GF-D8 (cell line): ENCODE measurements at places on chromosomes 7 and 10.

DNA sequence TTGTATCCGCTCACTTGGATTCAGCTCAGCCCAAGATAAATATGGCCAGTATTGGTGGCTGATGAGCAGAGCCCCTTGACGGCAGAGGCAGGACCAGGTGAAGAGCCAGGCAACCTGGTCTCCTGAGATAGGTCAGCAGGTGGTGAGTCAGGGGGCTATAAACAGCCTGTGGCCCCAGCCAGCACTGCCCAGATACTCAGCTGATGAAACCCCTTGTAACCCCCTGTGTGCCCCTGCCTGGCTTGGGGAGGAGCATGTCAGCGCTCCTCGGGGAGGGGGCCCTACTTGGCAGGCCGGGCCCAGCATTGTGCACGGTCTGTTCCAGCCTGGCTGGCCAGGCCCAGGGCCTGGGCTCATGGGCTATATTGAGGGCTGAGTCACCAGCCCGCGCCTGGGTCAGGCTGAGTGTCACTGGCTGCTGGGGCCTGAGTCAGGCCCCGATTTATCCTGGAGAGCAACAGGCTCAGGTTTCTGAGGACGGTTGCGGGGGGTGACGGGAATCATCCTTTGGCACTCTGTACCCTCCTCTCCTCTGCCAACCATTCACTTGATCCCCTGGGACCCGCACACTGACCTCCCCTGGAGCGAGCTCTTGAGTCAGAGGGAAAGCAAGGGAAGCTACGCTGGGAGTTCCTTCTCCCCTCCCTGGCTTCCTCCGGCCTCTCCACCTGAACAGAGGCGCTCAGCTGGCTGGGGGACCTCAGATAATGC, 2.8 kb upstream of the FLNC start:
- no peak for DNase-seq

GRCh38 chr10:68792115-68792514, 35.2 kb upstream of the STOX1 start:
- no peak for DNase-seq

DNA sequence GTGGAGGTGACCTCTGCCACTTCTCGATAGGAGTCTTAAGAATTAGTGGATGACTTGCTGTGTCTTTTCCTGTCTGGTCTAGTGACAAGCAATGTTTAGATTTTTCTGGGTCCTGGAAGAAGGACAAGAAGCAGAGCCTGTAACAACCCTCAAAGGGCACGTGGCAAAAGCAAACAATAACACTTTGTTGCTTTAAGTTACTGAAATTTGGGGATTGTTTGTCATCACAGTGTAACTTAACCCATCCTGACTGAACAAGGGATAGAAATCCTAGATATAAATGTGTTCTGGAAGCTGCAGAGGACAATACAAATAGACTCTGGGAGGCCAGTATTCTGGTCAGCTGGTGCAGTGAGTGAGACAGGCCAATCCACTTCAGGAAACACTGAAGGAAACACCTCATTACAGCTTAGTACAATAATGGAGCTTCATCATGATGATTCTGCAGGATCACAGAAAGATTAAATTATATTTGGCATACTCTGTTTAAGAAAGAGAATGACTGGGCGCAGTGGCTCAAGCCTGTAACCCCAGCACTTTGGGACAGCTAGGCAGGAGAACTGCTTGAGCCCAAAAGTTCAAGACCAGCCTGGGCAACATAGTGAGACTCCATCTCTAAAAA, 23.3 kb downstream of the ENKUR start:
- no peak for DNase-seq

- DNase-seq, result peak; percentile 59
These were observed 7.2 kb downstream of the C10orf90 start for GRCh38 chr10:126663328-126663727.

DNA sequence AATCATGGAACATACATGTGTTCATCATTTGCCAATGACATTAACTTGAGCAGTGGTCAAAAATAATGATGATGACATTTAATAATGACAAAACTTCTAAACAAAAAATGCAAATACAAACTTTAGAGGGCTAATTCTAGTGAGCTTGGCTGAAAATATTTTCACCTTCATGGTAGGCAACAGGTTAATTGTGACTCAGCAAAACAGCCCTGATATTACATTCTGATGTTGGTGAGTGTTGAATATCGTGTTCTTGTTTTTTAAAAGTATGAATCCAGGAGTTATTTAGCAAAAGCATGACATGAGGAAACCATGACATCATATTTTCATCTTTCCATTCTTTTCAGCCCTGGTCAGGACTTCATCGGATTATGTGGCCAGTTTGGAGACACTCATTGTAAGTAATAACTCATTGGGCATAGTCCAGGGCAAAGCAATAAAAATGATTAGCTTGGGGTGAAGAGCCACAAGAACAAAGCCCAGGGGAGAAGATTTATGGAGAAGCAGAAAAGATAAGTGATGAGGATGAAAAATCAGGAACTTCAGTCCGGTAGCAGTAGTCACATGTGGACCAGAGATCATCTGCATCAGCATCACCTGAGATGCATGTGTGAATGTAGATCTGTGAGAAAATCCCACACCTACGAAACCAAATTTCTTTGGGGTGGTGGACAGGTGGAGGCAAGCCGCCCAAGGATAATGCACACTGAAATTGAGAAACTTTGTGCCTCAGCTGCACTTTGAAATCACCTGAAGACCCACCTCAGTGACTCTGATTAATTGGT, 46.8 kb upstream of the PRKAR2B start:
- no peak for DNase-seq

DNA sequence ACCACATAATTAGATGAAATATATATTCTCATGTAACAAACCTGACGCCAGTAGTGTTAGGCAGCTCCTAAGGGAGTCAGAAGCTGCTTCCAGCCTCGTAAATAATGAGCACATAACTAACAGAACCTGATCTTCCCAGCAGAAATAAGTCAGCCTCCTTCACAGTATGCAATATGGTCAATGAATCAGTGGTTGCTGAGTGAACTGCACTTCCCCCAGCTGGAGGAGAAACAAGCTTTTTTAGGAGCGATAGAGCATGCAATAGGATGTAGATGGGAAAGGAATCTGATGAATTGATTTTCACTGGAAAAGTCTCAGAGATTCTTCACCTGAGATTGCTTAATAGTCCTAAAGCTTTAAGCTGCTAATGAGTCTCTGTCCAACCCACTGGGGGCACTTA, 337.2 kb upstream of the LRGUK start:
- DNase-seq, result no peak

- DNase-seq, result peak; percentile 39
These were observed 10.9 kb upstream of the GDF2 start for GRCh38 chr10:47311193-47311931.

- DNase-seq, result peak; percentile 52
These were observed 8.2 kb downstream of the COL26A1 start for GRCh38 chr7:101370836-101371235.

GRCh38 chr10:102837230-102837721, at the start of gene CYP17A1:
TSS of gene CYP17A1 (minus strand) at chr10:102837413. CDS start at chr10:102837361, 52 bp downstream.
- no peak for DNase-seq

DNA sequence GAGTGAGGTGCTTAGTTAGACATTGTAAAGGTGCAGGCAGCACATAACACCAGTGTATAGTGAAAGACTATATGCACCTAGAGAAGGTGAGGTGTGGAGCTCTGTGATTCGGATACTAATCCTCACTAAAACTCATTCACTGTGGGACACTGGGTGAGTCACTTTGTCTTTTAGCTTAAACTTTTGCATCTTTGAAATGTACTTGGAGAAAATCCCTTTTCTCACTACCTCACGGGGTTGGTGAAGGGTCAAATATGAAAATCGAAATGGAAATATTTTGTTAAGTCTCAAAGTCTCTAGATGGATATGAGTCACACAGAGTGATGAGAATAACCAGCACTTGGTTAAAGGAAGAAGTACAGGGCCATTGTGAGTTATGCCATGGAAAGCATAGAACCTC, 38.0 kb downstream of the MDFIC start:
- DNase-seq, result no peak

- DNase-seq, result no peak
These were observed 332.7 kb upstream of the MAGI2 start for GRCh38 chr7:79786187-79786586.

- peak; percentile 22 for DNase-seq
These were observed 43.6 kb upstream of the R3HCC1L start for GRCh38 chr10:98090822-98091221.

GRCh38 chr10:13669901-13670300, 83.1 kb downstream of the PRPF18 start:
- no peak for DNase-seq

DNA sequence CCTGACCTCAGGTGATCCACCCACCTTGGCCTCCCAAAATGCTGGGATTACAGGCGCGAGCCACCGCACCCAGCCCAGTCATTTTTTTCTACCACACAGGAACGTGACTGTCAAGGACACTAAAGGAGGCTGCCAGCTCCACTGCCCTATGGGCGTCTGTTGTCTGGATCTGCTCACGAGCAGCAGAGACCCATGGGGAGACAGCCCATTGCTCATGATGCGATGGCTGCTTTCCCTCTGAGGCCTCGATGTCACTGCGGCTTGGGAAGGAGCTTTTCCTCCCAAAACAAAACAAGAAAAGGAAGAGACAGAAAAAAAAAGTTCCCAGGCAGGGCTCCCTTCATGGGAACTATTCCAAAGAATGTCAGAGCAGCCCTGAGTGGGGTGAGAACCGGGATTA, 70.5 kb downstream of the DENND2A start:
- no peak for DNase-seq

GRCh38 chr10:119351189-119351588, 143.8 kb downstream of the GRK5 start:
- no peak for DNase-seq

DNA sequence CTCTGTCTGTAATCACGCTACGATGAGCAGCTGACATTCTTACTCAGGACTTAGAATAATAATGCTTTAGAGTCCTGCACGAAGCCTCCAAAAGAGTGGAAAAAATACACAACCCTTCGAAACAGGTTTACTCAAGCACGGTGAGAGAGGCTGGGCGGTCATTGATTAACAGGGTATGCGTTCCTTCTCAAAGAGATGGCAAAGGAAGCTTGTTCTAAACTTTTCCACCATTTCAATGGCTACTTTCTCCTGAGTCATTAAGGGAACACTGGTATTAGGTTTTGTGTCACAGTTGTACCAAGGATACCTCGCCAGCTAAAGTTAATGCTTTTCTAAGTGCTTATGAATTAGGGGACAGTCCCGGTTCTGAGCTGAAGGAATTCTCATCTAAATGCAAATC, 141.9 kb upstream of the RHEB start:
- DNase-seq, result no peak

DNA sequence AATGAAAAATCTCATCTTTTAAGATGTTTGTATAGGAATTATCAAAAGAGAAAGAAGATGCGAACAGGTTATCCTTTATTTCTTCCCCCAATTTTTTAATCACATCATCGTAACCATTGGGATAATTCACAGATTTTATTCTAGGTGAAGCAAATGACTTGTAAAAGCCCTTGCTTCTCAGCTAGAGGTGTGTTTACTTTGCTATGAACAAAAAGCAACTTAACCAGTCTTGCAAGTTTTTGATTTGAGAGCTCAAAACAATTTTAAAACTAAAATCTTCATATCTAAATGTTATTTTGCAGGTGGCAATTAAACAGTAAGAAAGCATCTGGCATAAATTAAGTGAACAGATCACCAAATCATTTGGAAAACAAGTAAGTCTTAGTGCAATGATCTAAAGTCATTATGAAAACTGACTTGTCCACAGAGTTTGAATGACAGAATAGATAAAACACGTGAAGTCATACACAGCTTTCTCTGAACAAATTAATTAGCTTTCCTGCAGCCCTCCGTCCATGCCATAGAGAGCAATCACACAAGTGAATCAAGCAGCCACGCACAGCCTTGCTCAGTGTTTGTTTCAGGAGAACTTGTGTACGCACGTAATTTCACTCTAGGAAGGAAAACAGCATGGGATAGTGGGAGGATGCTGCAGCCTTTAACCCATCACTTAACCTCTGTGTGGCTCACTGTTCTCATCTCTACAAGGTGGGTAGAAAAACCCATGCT, 85.0 kb upstream of the ZNF800 start:
- DNase-seq, result no peak

- DNase-seq, result no peak
These were observed 1.2 kb downstream of the MICALL2 start for GRCh38 chr7:1457949-1458682.
